ENCODE measurements at places on chromosomes 3 and 15.

DNA sequence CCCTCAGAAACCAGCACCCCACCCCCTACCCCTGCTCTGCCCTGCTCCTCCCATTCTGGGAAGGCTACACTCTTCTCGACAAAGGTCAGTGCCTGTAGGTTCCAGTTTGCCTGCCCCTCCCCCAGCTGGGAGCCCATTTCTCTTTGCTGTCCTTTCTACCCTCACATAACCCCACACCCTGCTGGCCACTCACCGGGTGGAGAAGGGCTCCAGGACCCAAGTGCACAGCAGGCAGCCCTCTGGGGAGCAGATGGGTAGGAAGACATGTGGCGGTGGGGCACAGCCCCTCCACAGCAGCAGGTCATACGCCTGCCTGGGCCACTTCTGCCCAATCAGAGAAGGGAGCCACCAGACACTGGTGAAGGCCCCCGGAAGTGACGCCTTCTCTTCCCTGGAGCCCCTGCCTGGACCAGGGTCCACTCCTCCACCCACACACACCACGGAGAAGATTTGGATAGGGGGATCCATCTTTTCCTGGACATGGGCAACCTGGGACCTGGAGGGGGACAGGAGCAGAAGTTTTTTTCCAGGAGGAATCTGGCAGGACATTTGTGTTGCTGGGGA lies at the start of gene THPO:
THPO (minus strand) TSS at position 326 of the 564 bp plus-strand sequence. CDS start 1,948 bp downstream, outside the sequence.
- DNase-seq: no peak

DNA sequence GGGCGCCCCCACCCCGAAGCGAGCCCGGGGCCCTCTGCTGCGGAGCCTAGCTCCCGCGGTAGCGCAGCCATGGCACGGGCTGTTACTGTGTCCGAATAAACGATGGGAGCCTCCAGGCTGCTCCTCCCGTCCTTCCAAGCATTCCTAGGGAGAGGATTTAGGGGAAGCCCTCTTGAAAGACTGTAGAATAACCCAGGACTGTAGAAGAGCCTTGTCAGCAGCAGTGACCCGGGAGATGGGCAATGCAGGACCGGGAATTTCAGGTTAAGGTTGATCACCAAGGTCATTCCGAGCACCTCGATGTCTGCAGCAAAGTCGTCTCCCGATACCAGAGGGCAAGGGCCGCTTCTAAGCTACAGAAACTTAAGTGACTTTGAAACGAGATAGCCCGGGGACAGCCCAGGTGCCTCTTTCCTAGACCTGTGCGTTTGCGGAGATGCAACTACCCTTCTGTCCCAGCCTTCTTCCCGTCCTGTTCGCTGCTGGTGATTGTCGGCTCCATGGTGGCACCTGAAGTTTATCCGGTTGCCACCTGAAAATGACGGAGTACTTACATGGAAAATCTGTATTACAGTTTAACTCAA lies 753 bp upstream of the MYO5A start:
- DNase-seq: peak; percentile 81

- no peak for DNase-seq
These were observed 88.6 kb upstream of the ZNF385D start for GRCh38 chr3:21839592-21839991.

DNA sequence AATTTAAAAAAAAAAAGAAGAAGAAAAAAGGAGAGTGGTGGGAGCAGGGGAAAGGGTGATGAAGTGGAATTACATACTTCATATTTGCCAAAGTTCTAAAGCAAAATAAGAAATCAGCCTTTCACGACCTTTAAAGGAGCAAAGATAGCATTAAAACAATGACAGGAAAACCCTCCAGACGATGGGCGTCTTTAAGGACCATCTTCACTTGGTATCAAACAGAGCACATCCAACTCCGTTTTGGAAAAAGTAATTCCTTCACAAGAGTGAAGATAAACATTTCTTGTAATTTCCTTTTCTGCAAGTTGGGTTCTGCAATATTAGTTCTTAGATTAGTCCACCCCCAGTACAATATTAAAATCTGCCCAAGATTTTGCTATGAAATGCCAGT lies 32.8 kb downstream of the FRMD4B start:
- DNase-seq: no peak

DNA sequence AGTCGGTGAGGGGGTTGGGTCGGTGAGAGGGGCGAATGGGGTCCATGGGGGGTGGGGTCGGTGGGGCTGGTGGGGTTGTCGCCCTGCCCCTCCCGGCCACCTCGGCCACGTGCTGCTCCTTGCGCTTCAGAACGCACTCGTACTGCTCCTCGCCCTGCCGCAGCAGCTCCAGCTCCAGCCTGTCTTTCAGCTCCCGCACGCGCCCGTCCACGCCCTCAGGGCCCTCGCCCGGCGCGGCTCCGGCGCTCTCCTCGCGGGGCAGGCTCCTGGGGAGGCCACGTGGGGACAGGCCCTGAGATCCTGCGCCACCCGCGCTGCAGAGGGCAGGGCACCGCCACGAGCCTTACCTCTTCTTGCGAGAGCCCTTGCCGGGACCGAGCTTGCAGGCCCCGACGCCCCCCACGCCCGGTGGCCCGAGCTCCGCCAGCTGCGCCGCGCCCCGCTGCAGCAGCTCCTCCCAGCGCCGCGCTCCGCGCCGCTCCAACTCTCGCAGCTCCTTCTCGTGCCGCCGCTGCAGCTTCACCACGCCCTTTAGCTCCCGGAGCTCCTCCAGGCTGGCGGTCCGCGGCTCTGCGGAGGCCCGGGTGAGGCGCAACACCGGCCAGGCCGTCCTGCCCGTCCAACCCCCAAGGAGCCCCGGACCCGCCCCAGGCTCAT lies 8.2 kb upstream of the ANKRD63 start:
- DNase-seq: peak; percentile 80

Measured in H1 (cell line).